Eye (tissue), 1 donor: ENCODE measurements at places on chromosomes 5 and 9.

GRCh38 chr5:34012791-34013190, 4.9 kb upstream of the AMACR start:
- DNase-seq, result peak; percentile 39

DNA sequence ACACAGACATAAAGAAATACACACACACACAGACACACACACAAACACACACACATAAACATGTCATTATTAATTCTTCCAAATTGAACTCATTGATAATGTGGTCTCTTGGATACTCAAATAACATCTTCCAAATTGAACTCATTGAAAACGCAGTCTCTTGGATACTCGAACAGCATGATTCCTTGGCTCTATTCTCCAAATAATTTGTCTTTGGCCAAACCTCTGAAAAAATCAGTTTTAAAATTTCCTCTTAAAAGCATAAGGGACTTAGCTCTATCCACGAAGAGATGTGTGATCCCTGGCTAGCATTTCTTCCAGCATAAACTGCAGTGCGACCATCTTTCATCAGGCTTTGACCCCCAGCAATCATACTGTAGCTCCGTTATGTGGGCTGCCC, 296.6 kb downstream of the IRX2 start:
- DNase-seq, result no peak

- DNase-seq, result no peak
Observed at GRCh38 chr5:90015584-90016018, 394.0 kb downstream of the CETN3 start.

- DNase-seq, result peak; percentile 38
Observed at GRCh38 chr5:124963236-124963919, 216.9 kb upstream of the ZNF608 start.

GRCh38 chr5:72723581-72723980, 92.9 kb upstream of the TNPO1 start:
- DNase-seq, result no peak

DNA sequence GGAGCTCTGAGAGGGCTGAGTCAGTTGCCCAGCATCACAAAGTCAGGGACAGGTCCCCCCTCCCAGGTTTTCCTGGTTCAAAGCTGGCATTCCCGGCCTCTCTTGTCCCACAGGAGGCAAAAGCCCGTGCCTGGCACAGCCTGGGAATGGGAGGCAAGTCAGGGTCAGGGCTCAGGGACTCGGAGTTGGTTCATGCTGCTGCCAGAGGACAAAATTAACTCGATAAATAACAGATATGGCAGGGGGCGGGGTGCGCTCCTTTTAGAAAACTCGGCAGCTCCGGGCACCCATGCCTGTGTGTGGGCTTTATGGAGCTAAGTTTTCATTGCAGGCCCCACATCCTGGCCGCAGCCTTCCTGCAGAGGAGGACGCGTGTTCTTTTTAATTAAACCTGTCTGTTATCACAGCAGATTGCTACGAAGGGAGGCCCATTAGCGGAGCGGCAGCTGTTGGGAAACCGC, 62.8 kb upstream of the LMX1B start:
- DNase-seq, result peak; percentile 64

DNA sequence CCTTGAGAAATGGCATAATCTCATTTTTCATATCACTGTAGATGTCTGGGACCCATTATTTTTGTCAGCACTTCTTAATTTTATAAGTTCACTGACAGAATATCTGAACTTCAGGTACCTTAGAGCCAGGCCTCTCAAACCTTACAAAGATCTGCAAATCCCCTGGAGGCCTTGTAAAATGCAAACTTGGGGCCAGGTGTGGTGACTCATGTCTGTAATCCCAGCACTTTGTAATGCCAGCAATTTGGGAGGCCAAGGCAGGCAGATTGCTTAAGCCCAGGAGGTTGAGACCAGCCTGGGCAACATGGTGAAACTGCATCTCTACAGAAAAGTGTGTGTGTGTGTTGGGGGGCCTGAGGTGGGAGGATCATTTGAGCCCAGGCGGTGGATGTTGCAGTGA, 30.8 kb downstream of the RASGRF2 start:
- DNase-seq, result no peak

DNA sequence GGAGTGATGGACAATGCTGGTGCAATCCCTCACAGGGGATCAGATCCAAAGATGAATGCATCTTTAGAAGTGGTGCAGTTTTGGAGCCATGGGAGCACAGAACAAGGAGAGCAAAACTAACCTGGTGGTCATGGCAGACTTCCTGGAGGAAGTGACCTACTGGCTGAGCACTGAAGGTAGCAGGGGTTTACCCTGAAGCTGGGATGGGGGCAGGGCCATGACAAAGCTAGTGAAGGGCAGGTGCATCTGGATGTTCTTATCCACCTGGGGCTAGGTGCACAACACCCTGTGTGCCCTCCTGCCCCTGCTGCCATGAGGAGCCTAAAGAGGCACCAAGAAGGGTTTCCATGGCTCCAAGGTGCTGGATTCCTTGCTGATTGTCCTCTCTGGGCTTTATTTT, 11.5 kb upstream of the PITX1 start:
- no peak for DNase-seq

DNA sequence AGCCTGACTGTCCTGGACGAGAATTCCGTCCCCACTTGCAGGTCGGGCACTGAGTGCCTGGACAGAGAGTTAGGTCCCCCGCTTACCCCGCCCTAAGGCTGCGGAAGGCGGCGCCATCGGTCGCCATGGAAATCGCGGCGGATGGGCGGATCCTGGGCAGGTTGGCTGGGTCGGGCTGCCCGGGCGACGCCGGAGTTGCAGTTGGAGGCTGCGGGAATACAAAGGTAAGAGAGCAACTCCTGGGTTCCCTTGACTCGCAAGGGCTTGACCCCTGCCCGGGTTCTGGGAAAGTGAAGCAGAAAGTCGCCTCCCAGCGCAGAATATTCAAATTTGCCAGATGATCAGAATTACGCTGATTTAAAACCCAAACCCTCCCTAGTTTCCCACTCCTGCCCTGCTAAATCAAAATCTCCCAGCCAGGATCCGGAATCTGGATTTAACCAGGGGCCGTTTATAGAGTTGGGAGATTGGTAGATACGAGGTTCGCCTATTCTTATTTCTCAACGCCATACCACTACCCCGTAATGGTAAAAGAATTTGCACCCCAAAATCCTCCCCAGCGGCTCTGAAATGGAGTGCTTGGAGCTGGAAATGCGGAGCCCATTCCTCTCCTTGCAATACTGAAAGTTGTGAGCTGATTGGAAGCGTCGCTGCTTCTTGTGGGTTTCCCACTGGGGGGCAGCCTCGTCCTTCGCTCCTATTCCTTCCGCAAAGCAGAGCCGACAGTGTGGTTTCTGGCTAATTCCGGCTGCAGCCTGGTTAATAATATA, 156.4 kb upstream of the RASEF start:
- DNase-seq, result peak; percentile 85

DNA sequence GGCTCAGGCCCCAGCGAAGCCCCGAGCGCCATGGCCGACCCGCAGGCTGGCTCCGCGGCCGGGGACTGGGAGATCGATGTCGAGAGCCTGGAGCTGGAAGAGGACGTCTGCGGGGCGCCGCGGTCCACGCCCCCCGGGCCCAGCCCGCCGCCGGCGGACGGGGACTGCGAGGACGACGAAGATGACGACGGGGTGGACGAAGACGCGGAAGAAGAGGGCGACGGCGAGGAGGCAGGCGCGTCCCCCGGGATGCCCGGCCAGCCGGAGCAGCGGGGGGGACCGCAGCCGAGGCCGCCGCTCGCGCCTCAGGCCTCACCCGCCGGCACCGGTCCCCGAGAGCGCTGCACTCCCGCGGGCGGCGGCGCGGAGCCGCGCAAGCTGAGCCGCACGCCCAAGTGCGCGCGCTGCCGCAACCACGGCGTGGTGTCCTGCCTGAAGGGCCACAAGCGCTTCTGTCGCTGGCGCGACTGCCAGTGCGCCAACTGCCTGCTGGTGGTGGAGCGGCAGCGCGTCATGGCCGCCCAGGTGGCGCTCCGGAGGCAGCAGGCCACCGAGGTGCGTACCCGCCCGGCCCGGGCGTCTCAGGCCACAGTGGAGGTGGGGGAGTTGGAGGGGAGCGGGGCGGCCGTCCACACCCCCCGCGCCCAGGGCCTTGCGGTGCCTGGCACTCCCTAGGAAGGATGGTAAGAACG, 1.6 kb downstream of the DMRT2 start:
- peak; percentile 81 for DNase-seq

DNA sequence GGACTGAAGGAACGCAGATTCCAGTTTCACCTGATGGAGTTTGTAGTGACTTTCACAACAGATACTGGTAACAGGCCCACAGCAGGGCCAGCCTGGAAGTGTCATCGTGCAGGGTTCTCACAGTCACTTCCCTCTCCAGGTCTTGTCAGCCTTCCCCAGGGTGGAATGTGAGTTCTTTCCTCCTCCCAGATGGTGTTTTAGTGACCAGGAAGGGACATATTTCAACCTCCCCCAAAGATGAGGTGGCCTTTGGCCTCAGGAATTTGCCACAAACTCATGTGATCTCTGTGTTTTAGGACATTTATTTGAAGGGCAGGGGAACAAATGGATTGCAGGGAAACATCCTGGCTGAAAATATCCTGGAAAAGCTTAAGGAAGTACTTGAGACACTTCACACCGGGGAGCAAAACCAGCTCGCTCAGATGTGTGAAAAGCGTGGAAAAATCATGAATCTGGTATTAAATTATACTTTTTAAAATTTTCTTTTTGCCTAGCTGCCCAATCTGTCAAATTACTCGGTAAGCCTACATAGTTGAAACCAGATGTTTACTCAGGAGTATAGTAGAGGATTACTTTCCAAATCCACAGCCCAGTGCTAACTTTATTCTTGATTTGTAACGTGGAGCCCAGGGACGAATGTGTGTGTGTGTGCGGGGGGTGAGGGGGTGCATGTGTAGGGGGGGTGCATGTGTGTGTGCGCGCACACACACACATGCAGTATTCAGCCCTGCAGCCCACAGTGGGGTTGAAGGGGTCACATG, 66.8 kb downstream of the PTPDC1 start:
- peak; percentile 27 for DNase-seq

- peak; percentile 31 for DNase-seq
Observed at GRCh38 chr9:113901221-113901688, 25.1 kb downstream of the ZNF618 start.

GRCh38 chr5:122165559-122166078, 36.3 kb downstream of the ZNF474 start:
- DNase-seq, result no peak

DNA sequence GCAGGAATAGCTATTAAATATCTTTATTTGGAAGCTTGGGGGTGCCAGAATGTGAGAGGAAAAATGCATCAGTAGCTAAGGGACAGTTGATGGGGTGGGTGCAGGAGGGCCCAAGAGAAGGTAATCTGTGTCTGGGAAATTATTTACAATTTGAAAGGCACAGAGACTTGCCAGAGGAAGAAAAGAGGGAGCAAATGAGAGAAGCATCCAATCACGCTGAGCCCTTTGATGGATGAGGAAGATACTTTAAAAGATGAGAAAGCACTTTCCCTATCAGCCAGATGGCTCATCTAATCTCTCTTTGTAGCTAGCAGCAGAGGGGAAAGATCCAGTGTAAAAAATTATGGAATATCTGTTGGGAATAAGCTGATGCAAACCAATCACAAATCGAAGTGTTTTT, 57.0 kb upstream of the ABCA1 start:
- DNase-seq, result no peak

DNA sequence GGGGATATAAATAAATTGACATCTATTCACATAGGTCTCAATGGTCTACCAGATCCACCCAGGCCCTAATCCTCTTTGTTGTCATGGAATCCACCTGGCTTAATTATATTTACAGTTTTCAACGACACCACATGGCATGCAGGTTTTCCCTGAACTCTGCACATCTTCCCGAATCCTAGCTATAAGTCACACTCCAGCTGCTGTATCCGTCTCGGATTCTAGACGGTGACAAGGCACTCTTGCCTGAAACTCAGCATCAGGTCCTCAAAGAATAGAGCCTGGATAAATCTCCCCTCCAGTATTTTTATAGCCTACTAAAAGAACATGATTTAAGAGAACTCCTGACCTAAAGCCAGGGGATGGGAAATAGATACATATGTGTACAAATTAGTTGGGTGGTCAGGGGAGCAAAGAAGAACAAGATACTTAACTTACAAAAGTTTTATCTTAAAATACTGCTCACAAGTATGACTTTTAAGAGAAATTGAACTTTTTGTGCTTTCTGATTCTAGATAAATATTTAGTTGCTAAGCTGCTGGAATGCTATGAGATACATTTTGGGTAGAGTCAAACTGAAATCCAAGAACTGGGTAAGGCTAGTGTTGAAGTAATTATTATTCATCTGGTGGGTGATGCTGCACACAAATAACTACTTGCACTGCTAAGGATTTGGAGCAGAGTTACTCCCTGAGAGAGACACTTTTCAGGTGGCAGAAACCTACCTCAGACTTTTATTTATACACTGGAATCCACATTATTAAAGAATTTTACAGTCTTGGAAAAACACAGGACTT, 187.3 kb downstream of the EFNA5 start:
- no peak for DNase-seq

DNA sequence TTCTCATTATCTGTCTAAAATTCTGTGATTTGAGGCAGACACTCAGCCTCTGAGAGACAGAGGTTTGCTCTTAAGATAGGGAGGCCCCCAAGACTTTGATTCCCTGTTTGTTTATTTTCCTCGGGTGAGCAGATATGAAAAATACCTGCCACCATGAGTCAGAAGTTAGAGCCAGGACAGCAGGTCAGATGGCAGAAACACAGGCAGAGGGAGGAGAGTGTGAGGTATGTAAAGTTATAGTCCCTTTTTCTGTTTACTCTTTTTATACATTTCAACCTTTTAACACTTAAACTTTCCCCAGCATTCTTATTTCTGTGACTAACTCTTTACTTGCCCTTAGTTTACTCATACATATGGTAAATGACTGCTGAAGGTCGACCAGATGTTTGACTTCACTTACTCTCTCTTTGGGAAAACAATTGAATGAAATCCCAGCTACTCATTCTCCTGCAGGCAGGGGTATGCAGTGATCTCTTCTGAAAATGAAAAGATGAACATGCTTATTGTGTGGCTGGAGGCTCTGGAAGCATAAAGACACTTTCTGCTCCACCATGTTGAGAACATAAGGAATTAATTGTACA, 383.8 kb downstream of the NTRK2 start:
- no peak for DNase-seq

- peak; percentile 19 for DNase-seq
Observed at GRCh38 chr9:4828761-4829160, 36.0 kb downstream of the RCL1 start.

- peak; percentile 88 for DNase-seq
Observed at GRCh38 chr5:172714491-172715420, 56.2 kb downstream of the DUSP1 start.

GRCh38 chr5:21910731-21911130, 942.4 kb downstream of the CDH12 start:
- DNase-seq, result no peak
